ENCODE measurements at places on chromosomes 12 and 14.

- no peak for DNase-seq
These were observed 82.4 kb downstream of the PIWIL1 start for GRCh38 chr12:130420071-130420470.

GRCh38 chr12:5094986-5095385 is 51.3 kb downstream of the KCNA5 start:
- no peak for DNase-seq

DNA sequence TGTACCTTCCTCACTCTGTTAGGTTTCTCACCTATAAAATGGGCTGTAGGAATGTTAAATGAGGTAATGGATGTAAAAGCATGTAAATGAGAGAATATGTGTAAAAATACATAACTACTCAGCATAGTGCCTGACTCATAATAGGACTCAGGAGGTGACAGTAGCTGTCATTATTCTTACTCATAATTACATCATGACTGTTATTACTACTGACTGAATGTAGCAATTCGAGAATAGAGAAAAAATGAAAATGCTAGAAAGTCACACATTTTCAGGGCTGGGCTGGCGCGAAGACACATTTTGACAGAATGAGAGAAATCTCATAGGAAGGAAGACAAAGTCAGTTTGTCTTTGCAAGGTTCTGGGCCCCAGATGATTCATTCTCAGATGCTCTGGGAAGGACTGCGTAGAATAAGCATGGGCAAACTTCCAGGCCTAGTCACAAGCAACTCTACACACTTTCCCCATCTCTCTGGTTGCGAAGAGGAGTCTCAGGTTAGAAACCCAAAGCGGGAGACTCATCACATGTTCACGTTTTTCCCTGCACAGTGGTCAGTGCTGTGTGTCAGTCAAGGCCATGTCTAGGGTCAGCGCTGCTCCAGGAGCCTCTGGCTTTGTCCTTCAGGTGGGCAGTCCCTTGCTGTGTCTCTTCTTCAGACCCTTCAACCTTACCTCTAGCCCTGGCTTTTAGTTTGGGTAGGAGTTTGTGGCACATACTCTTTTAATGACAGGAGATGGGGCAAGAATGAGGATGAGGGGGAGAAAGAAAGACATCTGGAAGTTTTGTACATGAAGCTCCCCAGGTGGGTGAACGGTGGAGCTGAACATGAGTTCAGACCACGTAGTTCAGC is 8.4 kb downstream of the GPRC5A start:
- no peak for DNase-seq

DNA sequence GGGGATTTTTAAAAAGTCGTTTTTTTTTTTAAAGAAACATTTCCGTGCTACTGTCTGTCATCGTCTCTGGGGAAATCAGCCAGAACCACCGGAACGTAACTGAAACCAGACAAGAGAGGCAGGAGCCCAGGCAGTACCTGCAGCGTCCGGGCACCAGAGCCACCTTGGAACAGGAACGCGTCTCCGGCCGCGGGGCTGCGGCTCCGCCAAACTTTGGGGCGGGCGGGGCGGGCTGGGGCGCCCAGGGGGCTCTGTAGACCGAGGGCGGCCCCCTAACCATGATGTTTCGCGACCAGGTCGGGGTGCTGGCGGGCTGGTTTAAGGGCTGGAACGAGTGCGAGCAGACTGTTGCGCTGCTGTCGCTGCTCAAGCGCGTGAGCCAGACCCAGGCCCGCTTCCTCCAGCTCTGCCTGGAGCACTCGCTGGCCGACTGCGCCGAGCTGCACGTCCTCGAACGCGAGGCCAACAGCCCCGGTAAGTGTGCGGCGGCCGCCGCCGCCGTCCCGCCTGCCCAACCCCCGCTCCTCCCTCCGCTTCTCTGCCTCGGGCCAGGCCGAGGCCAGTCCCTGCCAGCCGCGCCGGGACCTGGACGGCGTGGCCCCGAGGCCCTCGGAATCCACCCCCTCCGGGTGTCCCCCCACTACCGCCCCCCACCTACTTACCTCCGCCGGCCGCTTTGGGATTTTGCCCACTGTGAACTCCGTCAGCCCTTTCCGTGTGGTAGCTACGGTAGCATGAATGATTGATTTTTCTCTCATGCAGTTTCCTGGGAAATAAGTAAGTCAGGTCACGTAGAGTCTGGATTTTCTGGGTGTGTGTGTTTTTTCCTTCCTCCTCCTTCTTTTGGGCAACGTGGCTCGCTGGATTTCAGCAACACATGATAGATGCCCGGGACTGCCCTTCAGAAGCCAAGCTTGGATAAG is 972 bp downstream of the SAMD4A start:
- DNase-seq = peak; percentile 37

GRCh38 chr12:7666595-7666994 is 887 bp upstream of the APOBEC1 start:
- no peak for DNase-seq

DNA sequence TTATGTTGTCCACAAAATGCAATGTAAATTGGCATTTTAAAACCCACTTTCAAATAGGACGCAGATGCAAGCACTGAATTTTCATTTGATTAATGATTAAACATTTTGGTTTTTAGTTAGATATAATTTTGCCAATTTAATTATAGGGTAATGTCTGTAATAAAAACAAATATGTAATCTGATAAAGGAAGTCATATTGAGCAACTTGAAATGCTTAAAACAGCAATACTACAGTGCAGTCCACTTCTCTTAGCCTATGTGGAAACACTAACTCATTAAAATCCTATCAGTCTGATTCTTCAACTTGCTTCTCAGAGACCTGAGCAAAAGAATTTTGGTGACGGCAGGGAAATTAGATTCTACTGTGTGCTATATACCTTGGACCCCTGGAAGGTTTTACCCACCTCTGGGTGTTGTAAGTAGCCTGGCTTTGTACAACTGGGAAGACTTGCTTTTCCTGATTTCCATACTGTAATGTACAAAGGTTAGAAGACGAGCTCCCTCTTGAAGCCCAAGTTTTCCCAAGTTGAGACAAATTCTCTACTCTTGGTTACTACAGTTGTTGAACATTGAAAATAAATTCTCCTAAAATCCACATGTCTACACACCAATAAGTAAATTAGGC is 4.1 kb downstream of the TRHDE start:
- DNase-seq = no peak

GRCh38 chr14:104274806-104275205 is 136.4 kb downstream of the KIF26A start:
- no peak for DNase-seq

DNA sequence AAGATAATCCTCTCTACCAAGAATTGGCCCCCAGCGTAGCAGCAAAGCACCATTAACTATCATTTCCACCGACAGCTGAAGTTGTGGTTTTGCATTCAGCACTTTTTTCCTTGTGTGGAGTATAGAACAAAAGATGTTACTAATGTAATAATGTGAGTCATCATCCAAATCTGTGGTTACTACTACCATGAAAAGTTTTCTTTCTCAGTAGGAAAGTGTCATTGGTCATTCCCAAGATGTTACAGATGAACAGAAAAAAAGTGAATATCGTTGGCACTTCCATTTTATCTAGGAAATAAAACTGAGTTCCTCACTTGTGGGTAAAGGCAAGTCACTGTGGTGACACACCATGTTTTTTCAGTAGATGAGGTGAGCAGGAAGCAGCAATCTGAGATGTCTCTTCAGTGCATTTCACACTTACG is 30.3 kb upstream of the IFNG start:
- no peak for DNase-seq

DNA sequence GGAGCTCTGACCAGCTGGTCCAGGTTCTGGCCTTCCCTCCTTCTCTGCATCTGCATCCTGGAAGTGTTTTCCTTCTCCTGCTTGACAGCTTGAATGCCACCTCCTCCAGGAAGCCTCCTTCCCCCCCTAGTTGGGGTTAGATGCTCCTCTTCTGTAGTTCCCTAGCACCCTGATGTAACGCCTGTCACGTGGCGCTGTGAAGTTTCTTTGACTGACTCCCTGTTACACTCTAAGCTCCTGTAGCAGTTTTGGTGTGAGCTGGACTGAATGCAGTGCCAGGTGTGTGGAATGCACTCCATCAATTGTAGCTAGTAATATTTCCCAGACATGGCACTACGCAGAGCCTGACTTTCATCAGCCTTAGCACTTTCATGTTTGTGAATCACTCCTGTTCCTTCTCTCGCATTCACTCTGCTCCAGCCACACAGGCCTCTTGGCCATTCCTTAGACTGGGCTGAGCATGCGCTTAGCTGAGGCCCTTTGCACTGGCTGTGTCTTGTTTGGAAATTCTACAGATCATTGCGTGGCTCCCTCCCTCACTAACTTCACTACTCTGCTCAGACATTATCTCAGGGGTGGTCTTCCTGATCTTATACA is 2.1 kb upstream of the FAIM2 start:
- no peak for DNase-seq

- no peak for DNase-seq
These were observed 48.6 kb downstream of the KICS2 start for GRCh38 chr12:64173456-64173855.

GRCh38 chr12:47785887-47786661 is 13.0 kb downstream of the SLC48A1 start:
- DNase-seq = no peak

GRCh38 chr14:54881235-54881760 is 21.3 kb downstream of the GCH1 start:
- DNase-seq = no peak

GRCh38 chr12:2974560-2974971 is 15.4 kb downstream of the TEAD4 start:
- DNase-seq = no peak

DNA sequence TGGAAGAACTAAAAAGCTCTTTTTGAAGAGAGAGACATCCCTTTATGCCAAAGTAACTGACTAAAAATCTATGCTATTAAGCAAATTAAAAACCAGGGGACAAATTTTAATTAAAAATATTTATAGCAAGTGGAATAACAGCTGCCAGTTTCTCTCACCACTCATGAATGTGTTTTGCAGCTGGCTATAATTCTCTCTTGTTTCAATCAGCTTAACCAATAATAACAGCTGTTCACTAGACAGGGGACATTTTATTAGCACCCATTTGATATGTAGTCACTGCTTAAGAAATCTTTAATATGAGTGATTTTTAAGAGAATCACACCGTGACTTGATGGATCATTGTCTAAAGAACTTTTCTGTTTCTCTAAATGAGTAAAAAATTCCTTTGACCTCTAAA is 34.2 kb upstream of the KRR1 start:
- no peak for DNase-seq

DNA sequence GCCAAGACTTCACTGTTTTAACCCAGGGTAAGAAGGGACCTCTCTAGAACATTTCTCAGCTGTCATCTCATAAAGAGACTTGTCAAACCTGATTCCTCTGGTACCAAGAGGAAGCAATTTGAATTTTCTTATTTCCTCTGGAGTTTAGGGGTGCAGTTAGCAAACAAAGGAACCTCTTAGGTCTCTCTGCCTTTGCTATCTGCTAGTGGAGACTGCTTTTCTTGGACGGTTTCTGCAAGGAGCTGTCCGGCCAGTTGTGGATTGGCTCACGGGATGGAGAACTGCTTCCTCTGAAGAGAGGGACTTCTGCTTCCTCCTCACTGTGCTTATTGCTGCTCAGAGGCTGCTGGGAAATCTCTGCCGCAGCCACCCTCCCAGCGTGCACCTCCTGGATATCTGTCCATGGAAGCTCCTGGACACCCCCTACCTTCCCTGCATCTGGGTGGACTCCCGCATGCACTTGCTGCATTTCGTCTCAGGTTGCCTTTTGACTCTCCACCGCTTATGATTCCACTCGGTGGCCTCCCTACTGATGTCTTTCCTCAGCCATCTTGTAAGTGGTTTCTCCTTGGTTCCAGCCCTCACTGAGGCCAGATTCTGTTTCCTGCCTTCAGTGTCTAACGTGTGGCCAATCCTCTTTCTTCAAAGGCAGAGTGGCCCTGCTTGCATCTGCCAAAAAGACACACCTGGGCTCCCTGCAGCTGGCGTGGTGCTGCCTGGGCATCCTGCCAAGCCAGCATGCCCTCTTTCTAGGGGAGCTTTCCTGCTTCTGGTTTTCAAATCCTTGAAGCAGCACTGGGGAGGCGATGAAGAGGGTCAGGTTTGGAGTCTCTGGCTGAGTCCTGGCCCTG is 187.3 kb downstream of the CHST11 start:
- peak; percentile 80 for DNase-seq

DNA sequence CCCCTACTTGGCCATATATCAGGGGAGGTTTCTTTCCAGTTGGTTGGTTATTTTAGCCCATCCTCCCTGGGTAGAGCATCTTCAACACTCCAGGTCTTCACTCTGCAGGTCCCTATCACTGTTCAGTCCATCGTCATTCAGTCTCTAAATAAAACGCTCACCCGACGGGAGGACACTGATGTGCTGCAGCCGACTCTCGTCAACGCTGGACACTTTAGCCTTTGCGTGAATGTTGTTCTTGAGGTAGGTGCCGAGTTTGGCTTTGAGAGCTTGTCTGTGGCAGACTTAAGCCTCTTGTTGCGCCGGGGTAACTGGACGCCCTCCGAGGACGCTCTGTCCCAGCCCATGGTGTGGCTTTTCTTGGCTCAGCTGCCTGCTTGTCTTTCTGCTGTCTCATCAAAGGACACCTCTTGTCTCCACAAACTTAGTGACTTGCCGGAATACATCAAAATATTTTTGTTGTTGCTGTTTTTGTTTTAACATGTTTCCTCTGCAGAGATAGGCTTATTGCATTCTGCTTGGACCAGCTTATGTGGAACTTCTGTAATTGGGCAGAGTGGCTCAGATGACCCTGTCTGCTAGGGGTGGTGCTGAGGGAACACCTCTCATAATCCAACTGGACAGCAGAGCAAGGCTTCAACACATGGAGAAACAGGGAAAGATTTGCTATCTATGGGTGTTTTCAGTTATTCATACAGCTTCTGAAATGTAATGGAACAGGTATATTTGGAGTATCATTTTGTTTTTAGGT is 26.5 kb downstream of the TCTN1 start:
- no peak for DNase-seq

- DNase-seq = no peak
These were observed 37.8 kb upstream of the PPP1CC start for GRCh38 chr12:110780448-110780847.

- DNase-seq = no peak
These were observed 374.8 kb downstream of the RMST start for GRCh38 chr12:97837401-97837800.

DNA sequence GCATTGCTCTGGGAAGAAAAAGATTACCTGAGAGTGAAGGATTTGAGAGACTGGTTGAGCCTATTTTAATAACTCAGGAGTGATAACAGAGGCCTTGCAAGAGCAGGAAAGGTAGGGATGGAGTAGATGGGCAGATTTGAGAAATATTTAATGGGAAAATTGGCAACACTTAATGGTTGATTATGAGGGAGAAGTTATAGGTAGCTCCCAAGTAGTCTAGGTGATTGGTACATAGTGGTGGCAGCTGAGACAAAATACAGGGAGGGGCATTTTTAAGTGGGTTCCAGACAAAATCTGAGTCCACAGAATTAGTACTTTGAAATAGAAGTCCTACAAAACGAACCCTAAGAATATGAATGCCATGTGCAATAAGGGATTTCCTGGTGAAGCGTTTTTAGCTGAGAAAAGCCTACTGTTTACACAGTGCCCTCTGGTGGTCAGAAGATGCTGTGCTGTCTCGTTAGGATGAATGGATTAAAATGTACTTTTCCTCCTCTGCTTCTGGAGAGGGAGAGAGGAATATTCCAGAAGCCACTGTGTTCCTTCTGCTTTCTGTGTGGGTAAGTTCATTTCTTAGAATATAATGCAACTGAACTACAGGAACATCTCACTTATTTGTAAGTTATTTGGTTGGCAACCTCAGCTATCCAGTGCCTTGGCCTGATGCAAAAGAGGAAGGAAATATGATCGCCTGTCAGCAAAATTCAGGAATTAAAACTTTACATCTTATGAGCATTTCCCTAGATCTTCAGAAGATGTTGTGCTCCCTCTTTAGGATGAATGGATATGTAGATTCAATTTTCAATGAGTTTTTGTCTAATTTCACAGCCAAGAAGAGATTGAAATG is 6.5 kb downstream of the ZBTB1 start:
- peak; percentile 80 for DNase-seq

GRCh38 chr12:114684870-114685273 is 897 bp upstream of the TBX3 start:
- DNase-seq = no peak

Measured in NCI-H1092 treated with DMSO at 0.1 percent for 48 hours (cell line).